Cortex of kidney (tissue), 1 donor: ENCODE measurements at places on chromosomes 2 and 18.

GRCh38 chr2:44700824-44701223 lies 240.7 kb upstream of the SIX3 start:
- no peak for DNase-seq

- no peak for DNase-seq
Observed at GRCh38 chr2:214995409-214995808, 143.0 kb downstream of the ABCA12 start.

GRCh38 chr2:116585669-116586327 lies 1228.7 kb upstream of the DDX18 start:
- DNase-seq, result no peak

- DNase-seq, result no peak
Observed at GRCh38 chr2:24365051-24365450, 4.7 kb upstream of the ITSN2 start.
